Cortex of kidney (tissue), 1 donor: ENCODE measurements at places on chromosomes 5 and 9.

GRCh38 chr5:32625547-32625946 lies 40.2 kb downstream of the SUB1 start:
- DNase-seq, result no peak

DNA sequence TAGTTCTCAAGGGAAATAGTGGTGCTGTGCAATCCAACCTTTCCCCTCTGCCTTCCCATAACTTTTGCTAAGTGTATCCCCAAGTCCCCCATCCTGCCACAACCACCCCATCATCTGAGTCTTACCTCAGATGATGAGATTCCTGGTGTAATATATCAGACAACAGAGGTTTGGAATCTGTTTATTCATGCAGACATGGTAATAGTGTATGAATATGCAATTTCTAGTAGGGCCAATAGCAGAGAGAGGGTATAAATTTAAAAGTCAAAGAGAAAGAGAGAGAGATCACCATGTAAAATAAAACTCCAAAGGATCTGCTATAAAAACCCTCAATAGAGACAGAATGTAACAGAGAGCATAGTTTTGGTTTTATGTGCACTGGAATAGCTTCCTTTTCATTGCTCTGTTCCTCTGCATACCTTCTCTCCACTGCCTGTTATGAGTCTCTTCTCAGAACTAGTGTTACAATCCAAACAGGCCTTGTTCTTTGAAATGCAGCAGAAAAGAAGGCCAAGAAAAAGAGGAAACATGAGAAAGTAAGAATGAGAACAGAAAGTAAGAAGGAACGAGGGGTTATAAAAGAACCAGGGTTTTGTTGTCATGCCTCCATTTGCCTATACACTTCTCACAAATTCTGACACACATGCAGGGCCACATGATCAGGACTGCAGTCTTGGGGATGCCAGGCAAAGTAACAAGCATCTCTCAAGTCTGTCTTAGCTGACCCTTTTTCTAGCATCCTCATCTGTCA lies 278.0 kb downstream of the CETN3 start:
- DNase-seq, result no peak

GRCh38 chr9:109779711-109780452 lies at the start of gene PALM2AKAP2:
PALM2AKAP2 (plus strand) TSS chr9:109780198; CDS start chr9:109780489, 291 bp downstream.
- no peak for DNase-seq

- DNase-seq, result no peak
These were observed 335.4 kb downstream of the MSX2 start for GRCh38 chr5:175059687-175060211.

DNA sequence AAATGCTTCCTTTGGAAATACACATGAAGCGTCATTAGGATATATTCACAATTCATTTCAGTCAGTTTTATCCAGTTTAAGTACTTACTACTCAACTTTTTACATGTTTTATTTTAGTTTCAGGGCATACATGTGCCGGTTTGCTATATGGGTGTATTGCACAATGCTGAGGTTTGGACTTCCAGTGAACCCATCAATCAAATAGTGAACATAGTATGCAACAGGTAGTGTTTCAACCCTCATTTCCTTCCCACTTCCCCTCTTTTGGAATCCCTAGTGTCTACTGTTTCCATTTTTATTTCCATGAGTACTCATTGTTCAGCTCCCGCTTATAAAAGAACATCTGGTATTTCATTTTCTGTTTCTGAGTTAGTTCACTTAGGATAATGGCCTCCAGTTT lies 74.7 kb downstream of the TMEM161B start:
- no peak for DNase-seq

DNA sequence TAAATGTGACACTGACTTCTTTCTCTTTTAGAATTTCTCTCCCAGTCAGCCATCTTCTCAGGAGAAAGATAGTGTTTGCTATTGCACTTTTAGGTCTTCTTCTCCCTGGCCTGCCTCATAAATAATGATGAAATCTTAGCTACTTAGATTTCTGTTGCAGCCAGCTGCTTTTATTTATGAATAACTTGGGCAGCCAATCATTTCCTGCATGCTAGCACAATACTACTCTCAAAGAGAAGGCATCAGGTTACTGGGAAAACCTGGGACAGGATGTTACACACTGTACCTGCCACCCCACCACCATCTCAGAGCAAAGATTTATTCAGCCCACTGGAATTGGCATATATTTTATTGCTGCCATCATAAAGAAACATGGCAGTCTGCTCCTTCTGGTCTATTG lies 266.6 kb downstream of the PRELID2 start:
- no peak for DNase-seq

DNA sequence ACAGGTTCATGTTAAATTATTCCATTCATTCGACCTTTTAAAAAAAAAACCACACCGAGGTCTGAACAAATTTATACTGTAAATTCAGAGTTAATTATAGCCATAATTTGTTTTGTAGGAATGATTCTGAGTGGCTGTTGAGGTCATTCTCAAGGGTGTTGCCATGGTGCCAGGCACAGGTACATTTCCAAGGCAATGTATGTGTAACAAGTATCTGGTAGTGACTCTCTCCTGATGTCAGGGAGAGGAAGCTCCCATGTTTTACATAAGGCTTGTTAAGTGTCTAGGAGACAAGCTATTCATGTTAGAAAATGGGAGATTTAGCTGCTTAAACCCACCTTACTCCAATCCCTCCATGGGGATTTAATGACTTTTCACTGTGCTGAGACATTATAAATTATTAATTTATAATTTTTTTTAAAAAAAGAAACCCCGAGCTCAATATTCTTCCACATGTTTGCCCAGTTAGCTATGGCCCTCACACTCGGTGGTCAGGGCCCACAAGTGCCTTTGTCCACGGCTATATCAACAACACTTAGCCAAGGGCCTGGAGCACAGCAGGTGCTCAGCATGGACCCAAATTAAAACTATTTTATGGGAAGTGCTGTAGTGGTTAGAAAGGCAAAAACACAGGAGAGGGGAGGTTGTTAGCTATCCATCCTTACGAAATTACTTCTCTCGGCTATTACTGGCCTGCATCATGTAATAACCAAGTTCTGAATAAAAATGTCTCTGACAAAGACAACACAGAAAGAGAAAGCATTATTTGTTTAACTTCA lies 154.6 kb upstream of the GNA14 start:
- no peak for DNase-seq

- DNase-seq, result no peak
These were observed 9.1 kb downstream of the CARNMT1 start for GRCh38 chr9:75019022-75019421.

DNA sequence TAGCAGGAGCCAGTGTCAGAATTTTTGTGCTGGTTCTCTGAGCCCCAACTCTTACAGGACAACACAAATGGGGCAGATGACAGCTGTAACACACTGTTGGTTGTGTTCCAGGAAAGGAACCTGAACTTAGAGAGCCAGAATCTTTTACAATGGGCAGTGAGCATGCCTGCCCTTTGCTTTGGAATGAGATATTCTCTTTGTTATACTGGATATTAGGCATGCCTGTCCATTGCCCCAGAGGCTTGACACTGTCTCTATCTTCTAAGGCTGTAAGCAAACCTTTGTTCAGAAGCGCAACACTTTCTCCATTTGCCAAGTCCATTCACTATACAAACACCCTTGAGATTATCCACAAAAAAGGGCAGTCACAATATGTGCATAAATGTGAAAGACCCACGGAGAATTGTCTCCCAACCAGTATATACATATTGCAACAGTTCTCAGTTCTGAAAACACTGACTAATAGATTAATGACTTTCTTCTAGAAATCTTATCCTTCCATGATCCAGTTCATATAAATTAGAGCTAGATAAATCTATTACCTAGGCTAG lies 26.3 kb upstream of the CEP120 start:
- no peak for DNase-seq
